ENCODE measurements at places on chromosomes 2 and 18. TPM values are rescaled to one million over a fixed set of nuclear protein-coding genes. Genes with fewer than 3 reads are reported as not detected.

DNA sequence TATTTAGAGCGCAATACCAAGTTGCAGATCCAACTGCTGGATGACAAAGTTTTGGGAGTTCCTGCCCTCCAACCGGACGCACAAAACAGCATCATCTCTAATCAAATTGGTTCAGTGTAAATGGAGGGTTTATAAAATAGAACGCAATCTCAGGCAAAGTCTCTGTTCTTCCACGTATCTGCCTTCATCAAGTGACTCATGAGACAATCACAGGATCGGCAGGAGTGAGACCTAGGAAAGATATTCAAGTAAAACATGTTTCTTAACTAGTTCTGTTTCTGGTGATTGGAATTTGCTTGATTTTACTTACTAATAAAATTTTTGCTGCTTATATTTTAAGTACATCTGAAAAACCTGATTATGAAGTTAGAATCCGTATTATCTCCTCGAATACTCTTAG lies 7.6 kb downstream of the FZD5 start:
- no peak for DNase-seq

- DNase-seq = no peak
These were observed 96.4 kb upstream of the LINC00305 start for GRCh38 chr18:64245126-64245861.

DNA sequence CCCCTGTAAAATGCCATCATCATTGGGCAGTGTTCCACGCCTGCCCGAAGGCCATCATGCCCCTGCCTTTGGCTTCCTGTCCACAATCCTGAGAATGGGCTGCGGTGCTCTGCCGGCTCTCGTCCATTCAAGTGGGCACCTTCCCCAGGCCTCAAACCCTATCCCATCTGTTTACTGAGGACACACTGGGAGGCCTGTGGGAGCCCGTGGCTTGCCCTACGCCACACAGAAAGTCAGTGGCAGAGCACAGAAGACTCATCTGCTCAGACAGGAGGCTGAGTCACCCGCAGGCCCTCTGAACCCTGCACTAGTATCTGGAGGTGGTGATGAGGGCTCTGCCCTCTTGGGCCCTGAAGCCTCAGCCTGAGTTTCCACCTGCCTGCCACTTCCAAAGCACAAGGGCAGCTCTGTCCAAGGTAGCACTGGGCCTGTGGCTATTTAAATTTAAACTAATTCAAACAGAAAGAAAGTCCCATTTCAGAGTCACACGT lies 19.1 kb upstream of the ANKRD53 start:
- no peak for DNase-seq

- no peak for DNase-seq
These were observed 460.1 kb downstream of the NR4A2 start for GRCh38 chr2:155872396-155872795.

DNA sequence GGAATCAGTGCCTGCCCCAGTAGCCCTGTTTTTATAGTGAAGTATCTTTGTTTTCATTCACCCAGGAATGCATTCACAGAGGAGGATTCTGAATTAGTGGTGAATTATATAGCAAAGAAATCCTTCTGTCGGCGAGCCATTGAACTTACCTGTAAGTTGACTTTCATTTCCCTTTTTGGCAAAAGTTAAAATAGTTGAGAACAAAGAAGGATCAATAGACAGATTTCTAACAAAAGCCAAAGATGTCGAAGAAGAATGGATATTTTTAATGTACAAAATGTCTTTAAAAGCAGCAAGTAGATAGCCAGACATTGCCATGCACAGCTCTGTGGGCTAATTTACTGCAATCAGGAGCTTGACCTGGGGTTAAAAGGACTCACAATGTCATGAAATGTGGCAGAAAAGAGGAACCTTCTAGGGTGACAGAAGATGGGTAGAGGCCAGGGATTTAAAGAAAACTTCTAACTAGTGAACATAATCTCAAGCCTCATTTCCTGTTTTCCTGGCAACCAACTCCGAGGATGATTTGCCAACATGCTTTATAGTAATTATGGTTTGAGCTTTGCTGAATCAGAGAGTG lies 53.8 kb upstream of the TMEM87B start:
- DNase-seq = peak; percentile 51

GRCh38 chr2:30422444-30423040 lies 24.5 kb upstream of the LCLAT1 start:
- no peak for DNase-seq

GRCh38 chr18:49728542-49728941 lies 84.8 kb downstream of the ACAA2 start:
- peak; percentile 54 for DNase-seq

Gene DYSF
- 134 TPM for total RNA-seq

Gene MYO3B
- not detected for total RNA-seq

Gene HOXD9
- 3.9 TPM for total RNA-seq
